ENCODE measurements at places on chromosomes 3 and 15.

DNA sequence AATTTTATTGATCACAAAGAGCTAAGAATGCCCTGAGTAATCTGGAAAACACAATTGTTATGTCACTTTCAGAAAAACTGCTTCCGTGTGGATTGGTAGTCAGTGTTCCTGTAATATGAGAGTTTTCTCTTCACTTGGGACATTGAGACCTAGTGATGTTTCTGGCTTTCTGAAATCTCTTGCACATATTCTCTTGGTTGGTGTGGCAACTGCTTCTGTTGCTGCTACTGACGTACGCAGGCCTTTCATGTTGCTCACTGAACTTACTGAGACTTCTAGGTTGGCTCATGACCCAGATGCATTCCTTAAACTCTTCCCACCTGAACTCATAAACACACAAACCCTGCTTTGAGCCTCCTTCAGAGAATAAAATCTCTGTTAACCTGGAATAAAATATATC lies 175.0 kb upstream of the PFN2 start:
- no peak for DNase-seq

DNA sequence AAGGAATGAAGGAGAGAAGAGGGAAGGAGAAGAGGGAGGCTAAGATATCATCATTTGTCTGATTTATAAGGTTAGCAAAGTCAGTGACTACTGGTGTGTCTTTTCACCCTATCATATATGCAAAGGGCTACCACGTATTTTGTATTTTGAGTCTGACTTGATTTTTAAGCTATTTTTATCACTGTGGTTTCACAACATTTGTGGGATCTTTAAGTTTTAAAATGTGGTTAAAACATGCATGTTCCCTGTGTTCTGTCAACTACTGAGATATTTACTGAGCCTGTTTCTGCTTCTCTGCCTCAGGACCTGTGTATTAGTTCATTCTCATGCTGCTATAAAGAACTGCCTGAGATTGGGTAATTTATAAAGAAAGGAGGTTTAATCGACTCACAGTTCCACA lies 22.5 kb upstream of the SPTSSB start:
- DNase-seq: no peak

DNA sequence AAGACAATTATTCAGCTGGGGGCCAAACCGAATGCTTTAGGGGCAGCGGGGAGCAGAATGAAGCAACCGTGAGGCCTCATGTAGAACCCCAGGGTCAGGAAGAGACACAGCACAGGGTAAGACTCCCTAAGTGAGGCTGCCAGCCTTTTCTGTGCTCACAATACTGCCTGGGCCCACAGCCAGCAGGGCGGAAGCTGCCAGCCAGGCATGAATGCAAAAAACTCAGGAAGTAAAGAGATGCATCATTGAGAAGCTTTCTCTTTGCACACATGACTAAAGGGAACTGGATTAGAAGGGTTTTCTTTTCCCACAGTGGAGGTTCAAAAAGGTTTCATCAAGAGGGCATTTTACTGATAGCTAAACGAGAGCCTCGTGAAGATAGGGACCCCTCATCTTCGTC lies 33.3 kb downstream of the CA12 start:
- no peak for DNase-seq

GRCh38 chr15:52734329-52734728 lies 55.1 kb upstream of the ATOSA start:
- no peak for DNase-seq

GRCh38 chr3:62888180-62888579 lies 13.0 kb upstream of the CADPS start:
- no peak for DNase-seq

GRCh38 chr3:10726787-10727186 lies 89.2 kb upstream of the SLC6A11 start:
- no peak for DNase-seq

GRCh38 chr3:58492494-58492905 lies 604 bp downstream of the KCTD6 start:
- DNase-seq: no peak
